ENCODE measurements at places on chromosomes 5 and 9. TPM values are rescaled to one million over a fixed set of nuclear protein-coding genes. Genes with fewer than 3 reads are reported as not detected.

Gene DIPK1B
- total RNA-seq: 5.3 TPM

Gene FABP6
- total RNA-seq: not detected

Gene IRGM
- total RNA-seq: not detected

Gene PTGES2
- total RNA-seq: 63.9 TPM

Gene ASS1
- 273 TPM for total RNA-seq

Gene SMIM15
- 39.7 TPM for total RNA-seq

Gene SLC6A7
- not detected for total RNA-seq

Gene PDE8B
- total RNA-seq: 0.09 TPM

Gene KIAA0825
- total RNA-seq: 1.3 TPM

Gene CTXN3
- not detected for total RNA-seq

Gene ZNF883
- 4.5 TPM for total RNA-seq

Gene CLPTM1L
- 119 TPM for total RNA-seq

Gene DEPDC1B
- 2.2 TPM for total RNA-seq

Gene ADAMTS12
- 39.5 TPM for total RNA-seq

Gene ZER1
- 28.9 TPM for total RNA-seq

Gene GPR151
- total RNA-seq: not detected

Gene UBE2QL1
- total RNA-seq: under 0.01 TPM

Gene MEIKIN
- total RNA-seq: not detected

Gene TRPM6
- total RNA-seq: not detected

Gene IL31RA
- not detected for total RNA-seq

Gene NOXA1
- total RNA-seq: 0.23 TPM

Gene ROR2
- total RNA-seq: 49.7 TPM

Gene MED27
- 21.6 TPM for total RNA-seq

Gene IL5
- total RNA-seq: not detected

Gene ANKRD34B
- not detected for total RNA-seq

Gene PCDHA1
- not detected for total RNA-seq

Gene DMRT3
- not detected for total RNA-seq

Gene SEC24A
- 13.7 TPM for total RNA-seq

Gene OBP2B
- total RNA-seq: not detected

Gene PCDHB7
- 0.23 TPM for total RNA-seq

Gene DDX4
- total RNA-seq: not detected

Data from pericardium fibroblast (primary cell).